ENCODE measurements at places on chromosomes 11 and 22.

- no peak for DNase-seq
Measured at GRCh38 chr11:130709531-130709930, 206.7 kb downstream of the SNX19 start.

DNA sequence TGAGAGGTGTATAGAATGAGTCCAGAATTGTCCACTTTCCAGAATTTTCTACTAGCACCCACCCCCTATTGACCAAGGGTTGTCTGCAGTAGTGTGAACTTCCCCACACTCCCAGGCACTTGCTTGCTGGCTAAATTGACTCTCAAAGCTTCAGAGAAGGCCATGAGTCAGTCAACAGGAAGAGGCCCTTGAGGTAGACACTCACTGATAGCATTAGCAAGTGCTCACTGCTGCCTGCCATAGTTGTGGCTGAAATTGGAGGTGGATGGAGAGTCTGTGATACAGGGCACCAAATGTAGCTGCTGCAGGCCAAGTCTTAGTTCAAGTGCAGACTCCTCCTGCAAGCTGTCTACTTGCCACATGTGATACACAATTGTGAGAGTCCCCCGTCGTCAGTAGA, 156.8 kb downstream of the SPON1 start:
- DNase-seq = peak; percentile 59

DNA sequence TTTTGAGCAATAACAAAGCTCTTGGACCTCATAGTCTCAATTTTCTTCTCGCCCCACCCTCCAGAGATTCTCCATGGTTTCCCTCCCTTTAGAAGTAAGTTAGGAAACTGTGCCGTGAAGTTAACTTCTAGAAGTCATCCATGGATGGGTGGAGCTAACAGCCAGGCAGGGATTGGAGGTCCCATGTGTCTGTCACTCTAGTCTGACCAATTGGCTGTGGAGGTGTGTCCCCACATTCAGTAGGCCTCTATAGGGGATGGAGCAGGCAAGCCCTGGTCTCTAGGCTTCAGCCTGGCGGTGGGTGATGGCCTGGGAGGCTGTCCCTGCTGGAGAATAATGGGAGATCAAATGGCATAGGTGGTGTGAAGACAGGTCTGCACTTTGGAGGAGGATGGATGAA, 50.7 kb downstream of the TP53I11 start:
- DNase-seq = peak; percentile 31

DNA sequence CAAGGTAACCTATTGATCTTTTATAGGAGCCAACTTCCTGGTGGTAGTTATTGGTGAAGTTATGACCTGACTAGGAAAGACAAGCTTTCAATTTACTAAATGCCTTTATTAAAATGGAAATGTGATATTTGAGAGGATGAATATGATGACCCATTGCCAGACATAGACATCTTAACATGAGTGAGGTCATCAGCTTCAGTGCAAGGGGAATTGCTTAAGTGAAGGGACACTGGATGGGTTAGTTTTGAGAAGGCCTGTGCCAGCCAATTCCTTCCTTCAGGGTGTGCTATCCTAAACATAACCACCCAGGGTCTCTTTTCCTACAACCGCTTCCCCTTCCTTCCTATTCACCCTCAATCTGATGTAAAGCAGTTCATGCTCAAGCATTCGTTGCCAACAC, 21.5 kb downstream of the NAV2 start:
- DNase-seq = no peak

- peak; percentile 82 for DNase-seq
Measured at GRCh38 chr11:108871152-108871551, 206.3 kb downstream of the DDX10 start.

- no peak for DNase-seq
Measured at GRCh38 chr11:6574816-6575715, 28.4 kb downstream of the RRP8 start.

DNA sequence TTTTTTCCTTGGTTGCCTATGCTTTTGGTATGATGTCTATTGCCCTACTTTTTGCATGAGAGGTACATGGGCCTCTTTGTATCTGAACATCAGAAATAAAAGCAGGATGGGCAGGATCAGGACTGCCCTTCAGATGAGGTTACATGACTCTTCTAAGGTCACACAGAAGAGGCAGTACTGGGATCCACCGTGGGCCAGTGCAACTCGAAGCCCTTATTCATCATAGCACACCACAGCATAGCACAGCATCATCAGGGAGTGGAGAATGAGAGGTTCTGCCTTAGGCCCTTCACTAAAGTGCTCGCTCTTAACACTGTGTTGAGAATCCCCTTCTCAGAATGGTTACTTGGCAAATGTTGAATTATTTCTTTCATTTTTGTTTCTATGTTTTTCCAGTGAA, 88.3 kb downstream of the C22orf31 start:
- DNase-seq = no peak

DNA sequence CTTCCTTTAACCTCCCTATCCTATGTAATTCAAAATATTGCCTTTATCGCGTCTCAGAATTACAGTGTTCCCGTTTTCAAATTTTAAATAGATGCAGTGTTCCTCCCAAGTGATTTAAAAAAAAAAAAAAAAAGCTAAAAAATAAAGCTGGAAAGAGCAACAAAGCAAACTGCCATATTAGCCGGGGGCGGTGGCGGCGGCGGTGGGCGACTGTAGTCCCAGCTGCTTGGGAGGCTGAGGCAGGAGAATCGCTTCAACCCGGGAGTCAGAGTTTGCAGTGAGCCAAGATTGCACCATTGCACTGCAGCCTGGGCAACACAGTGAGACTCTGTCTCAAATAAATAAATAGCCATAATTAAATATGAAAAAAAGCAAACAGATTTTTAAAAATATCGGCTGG, 5.5 kb upstream of the AGBL2 start:
- no peak for DNase-seq

GRCh38 chr22:21570398-21570797, 2.9 kb downstream of the UBE2L3 start:
- no peak for DNase-seq

GRCh38 chr11:114036958-114037357, 22.6 kb upstream of the ZBTB16 start:
- no peak for DNase-seq

- DNase-seq = no peak
Measured at GRCh38 chr11:44004452-44005062, 43.2 kb upstream of the ACCSL start.

- DNase-seq = no peak
Measured at GRCh38 chr22:36787204-36787988, 11.5 kb upstream of the IFT27 start.

- DNase-seq = no peak
Measured at GRCh38 chr22:45454275-45454674, 40.8 kb downstream of the RIBC2 start.

DNA sequence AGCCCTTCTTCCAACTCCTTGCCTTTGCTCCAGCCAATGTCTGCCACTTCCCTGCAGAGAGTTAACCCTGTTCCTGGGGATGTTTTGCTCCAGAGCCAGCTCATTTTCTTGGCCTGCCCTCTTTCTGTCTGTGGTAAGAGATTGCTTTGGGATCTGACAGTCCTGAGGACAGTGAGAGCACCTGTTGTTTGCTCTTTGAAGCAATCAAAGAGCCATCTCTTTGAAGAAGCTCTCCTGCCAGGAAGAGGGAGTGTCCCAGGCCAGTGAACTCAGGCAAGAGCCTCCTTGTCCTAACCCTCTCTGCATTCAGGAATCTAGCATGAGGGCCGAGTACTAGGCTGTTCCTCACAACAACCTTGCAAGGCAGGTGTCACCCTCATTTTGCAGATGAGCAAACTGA, 42.2 kb downstream of the TRAF6 start:
- DNase-seq = no peak

DNA sequence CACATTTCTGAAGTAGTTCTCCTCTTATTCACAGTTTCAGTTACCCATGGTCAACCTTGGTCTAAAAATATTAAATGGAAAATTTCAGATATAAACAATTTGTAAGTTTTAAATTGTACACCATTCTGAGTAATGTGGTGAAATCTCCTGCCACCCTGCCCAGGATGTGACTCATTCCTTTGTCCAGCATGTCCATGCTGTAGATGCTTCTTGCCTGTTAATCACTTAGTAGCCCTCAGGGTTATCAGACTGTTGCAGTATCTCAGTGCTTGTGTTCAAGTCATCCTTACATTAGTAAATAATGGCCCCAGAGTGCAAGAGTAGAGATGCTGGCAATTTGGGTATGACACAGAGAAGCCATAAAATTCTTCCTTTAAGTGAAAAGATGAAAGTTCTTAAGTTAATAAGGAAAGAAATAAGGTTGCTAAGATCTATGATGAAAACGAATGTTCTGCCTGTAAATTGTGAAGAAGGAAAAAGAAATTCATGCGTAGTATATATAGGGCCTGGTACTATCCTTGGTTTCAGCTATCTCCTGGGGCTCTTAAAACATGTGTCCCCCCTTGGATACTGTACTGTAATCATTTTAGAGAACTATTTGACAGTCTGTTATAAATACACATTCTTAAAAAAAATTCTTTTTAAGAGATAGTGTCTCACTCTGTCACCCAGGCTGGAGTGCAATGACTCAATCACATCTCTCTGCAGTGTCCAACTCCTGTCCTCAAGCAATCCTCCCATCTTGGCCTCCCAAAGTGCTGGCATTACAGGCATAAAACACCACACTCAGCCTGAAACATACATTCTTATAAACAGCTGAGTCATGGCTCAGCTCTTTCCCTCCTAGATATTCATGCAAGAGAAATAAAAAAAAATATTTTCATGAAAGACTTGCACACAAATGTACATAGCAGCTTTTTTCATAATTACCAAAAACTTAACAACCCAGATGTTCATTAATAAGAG, 31.3 kb downstream of the MTNR1B start:
- DNase-seq = peak; percentile 83

DNA sequence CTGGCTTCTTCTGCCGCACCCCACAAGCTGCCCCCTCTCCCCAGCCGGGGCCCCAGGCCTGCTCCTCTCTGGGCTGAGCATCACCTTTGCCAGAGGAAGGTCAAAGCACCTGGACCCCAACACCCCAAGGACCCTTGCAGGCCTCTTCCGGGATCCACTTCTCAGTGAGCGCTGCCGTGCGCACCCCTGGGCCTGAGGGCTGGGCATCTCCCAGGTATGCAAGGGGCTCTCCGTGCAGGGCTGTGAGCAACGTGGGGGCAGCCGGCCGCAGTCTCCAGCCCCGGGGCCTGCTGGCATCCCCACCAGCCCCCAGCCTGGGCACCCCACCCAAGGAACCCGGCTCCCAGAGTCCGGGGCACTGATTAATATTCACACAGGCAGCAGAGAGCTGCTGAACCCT, 64.0 kb downstream of the BRD1 start:
- DNase-seq = no peak

DNA sequence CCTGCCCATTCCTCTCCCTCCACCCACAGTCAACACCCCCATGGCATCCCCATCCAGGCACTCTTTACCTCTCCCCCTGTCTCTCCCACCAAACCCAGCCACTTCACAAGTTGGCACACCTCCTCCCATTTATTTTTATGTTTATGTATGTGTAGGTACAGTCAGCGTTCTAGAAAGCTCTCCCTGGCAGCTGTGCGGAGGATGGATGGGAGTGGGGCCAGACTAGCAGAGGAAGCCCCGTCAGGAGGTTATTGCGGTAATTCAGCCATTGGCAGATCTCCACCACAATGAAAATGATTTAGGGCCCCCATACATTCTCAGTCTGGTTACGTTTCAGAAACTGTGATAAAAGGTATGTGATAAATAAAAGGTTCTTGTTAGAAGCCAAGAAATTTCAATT, 51.3 kb downstream of the BTG4 start:
- no peak for DNase-seq

DNA sequence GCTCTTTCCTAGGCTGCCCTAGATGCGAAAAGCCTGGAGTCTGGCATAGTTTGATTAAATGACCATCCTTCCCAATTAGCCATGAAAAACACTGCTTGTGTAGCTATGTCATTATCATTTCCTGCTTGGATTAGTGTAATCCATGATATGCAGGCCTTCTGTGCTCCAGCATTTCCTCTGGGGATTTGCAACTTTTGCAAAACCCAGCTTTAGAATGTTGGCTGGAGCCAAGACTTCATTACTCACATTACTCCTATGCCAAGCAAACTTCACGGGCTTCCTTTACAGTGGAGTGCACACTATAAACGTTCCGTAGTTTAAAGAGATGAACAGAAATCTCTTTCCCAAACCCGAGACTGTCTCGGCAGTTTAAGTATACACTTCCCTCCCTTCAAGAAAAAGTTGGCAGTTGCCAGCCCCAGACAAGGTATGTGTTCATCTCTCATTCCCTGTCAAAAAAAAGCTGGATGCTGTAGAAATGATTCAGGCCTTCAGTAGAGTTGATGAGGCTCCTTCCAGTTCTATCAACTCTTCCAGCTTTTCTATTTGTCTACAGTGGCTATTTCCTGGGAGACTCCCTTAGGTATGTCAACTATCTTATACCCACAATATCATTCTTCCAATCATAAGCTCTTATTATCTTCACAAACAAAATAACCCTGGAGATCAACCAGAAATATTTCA, 180.0 kb downstream of the MAML2 start:
- no peak for DNase-seq

GRCh38 chr11:13221722-13222121, 55.9 kb upstream of the BMAL1 start:
- DNase-seq = no peak

GRCh38 chr11:84136926-84137325, 850.8 kb upstream of the CCDC90B start:
- no peak for DNase-seq

DNA sequence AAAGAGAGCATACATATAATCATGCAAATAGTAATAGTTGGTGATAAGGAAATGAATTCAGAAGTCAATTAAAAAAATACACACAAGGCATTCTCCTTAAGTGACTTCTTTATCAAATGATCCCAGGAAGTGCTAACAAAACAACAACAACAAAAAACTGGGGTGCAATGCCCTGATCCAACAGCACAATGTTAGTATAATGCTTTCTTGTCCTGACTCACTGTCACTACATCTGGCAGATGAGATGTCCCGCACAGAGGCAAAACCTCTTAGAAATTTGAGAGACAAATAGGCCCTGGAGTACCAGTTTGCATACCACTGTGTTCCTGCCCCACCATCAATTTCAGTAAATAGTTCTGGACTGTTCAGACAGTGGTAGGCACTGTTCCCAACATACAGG, 11.0 kb upstream of the AMBRA1 start:
- DNase-seq = no peak

GRCh38 chr11:1302041-1302460, 7.4 kb downstream of the TOLLIP start:
- no peak for DNase-seq

GRCh38 chr11:110262072-110262403, 34.4 kb downstream of the RDX start:
- DNase-seq = no peak

GRCh38 chr11:95322539-95322938, 91.5 kb upstream of the SESN3 start:
- peak; percentile 50 for DNase-seq
